ENCODE measurements at places on chromosomes 1 and 21.

- no peak for DNase-seq
Measured at GRCh38 chr1:209809611-209810010, 3.7 kb upstream of the IRF6 start.

- DNase-seq = peak; percentile 65
Measured at GRCh38 chr1:32919811-32920733, 18.9 kb upstream of the TMEM54 start.

- DNase-seq = no peak
Measured at GRCh38 chr1:245234217-245235081, 79.7 kb downstream of the KIF26B start.

DNA sequence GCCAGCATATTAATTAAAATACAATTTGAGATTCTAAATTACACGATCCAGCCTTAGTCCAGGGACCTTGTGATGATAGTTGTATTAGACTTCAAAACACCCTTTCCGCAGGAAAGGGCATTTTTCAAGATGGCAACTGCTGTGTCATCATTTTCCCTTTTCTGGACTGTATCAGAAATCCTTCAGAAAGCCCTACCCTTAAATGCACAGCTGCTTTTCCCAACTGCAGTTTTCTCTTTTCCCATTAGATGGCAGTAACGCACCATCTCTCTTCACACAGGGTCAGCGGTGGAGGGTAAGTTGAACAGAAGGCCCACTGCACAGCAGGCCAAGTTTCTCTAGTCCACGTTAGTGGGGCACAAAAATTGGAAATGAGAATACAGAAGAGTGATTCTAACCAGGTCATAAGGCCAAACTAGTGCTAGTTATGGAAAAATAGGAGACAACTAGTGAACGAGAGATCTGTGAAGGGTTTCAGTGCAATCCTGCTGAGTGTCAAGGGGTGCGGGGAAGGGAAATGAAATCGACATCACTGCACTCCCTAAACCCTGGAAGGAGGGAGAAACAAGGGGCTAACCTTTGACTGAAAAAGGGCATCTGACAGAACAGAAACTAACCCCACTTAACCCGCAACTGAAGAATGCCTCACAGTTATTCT, 22.1 kb upstream of the TDRD10 start:
- DNase-seq = peak; percentile 94

DNA sequence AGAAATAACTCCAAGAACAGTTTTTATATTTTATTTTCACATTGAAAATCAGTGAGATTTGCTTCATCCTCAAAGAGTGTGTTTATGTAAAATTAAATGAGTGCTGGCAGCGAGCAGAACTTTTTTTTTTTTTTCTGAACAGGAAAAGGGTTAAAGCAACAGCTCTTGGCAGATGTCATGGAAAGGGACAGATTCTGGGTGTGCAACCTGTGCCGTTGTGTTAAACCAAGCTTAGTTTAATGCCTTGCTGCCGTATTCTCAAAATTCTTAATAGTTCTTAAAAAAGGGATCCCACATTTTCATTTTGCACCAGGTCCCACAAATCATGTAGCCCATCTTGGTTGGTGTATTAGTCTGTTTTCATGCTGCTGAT, 227.4 kb upstream of the VAMP3 start:
- no peak for DNase-seq

DNA sequence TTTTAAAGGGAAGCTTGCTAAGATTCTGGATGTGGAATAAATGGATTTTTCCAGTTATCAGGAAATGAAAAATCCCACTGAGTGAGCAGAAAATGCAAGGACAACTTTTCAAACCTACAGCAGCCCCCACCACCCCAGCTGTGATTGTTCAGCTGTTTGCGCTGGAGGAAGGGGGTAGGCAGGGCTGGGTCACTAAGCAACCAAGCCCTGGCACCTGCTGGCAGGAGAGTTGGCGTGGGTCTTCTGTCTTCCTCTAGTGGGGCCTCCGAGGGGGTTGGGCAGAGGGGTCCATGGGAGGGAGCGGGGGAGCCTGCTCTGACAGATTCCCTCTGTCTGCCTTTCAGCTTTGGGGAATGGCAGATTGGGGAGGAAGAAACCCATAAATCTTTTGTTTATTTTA, 45.3 kb downstream of the EIF2D start:
- DNase-seq = no peak

DNA sequence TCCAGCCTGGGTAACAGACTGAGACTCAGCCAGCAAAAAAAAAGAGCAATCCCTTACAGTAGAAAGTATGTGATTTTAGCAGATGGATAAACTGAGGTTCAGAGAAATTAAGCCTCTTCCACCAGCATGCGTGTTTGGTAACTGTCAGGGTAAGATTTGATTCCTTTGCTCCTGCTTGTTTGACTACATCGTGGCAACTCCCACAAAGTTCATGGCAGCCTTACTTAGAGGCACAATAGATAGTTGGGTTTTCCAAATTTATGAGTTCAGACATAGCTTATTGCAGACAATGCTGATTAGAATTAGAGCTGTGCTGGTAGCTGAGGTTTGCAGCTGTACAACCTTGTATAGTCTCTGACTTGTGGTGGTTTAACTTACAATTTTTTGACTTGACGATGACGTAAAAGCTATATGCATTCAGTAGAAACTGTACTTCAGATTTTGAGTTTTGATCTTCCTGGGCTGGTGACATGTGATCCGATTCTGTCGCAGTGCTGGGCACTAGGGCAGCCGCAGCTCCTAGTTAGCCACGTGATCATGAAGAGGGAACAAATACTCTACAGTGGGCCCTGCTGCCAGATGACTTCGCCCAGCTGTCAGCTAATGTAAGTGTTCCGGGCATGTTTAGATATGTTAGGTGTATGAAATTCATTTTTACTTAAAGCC, 167.8 kb downstream of the DHRS3 start:
- no peak for DNase-seq

GRCh38 chr1:201335174-201335870, 42.2 kb downstream of the TNNT2 start:
- no peak for DNase-seq

DNA sequence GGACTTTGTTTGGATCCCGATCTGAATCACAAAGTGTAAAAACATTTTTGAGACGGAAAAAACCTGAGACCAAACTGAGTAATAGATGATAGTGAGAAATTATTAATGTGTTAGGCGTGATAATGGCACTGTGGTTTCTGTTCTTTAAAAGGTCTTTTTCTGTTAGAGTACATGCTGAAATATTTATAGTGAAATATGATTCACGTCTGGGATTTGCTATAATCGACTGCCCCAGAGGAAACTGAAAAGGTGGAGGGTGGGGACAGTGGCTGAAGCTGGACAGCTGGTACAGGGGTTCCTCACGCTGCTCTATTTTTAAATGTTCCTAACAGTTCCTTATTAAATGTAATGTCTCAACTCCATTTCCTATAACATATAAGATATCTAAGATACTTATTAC, 11.2 kb downstream of the URB1 start:
- DNase-seq = peak; percentile 18

All from fibroblast of the aortic adventitia (primary cell).